ENCODE measurements at places on chromosomes 3 and 15.

DNA sequence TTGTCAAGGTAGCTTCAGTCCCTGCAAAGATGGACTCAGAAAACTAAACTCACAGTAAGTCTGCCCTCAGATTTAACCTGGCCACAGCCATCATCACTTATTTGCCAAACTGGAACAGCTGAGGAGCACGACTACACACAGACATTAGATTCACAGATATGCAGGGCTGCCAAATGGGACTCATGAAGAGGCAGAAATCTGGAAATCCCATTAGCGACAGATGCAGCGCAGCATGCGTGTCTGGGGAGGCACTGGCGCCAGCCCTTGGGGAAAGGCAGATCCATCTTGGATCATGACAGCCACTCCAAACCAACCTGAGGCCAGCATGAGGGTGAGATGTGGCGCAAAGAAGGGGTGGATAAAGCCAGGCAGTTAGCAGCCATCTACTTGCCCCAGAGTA lies 160.7 kb upstream of the TSC22D2 start:
- no peak for DNase-seq

DNA sequence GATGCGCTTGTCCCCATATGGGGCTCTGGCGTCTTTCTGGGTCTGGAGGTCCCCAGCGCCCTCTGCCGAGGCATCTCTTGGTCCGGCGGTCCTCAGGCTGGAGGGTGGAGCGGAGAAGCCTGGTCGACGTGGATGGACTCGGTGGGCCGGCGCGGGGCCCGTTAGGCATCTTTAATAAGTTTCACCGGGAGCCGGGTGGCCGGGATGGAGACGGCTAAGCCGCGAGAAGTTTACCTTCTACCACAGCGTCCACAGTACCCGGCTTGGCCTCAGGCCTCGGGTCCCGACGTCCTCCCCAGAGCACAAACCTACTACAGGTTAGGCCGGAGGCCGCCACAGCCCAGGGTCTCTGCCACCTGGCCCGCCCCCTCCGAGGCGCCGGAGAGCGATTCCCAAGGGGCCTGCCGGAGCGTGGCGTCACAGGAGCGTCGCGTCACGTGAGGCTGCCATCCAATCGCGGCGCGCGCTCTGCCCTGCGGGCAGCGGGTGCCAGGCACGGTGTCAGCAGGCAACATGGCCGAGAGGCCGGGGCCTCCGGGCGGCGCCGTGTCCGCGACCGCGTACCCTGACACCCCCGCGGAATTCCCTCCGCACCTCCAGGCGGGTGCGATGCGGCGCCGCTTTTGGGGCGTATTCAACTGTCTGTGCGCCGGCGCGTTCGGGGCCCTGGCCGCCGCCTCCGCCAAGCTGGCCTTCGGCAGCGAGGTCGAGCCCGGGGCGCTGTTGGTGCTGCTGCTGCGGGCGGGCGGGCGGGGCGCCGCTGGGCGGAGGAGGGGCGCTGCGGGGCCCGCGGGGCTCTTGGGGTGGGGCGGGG lies at the start of gene TMEM42:
Gene TMEM42 (plus strand): TSS at position 501 of the 814 bp plus-strand sequence. CDS start 13 bp downstream, at position 514.
- peak; percentile 98 for DNase-seq

DNA sequence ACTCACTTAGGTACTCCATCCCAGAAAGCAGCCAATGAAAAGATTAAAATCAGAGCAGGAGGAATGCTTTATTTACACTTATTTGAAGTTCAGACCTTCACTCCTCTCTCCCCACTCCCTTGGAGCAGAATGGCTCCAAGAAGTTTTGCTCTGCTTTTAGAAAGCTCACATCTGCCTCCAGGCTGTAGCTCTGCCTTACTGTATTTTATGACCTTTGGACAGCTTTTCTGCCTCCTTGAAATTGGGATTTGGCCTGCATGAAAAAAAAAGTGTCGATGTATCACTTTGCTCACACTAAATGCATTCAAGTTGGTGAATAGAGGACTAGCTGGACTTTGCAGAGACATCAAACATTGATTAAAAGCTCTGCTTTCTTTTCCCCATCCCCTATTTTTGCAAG lies 95.3 kb downstream of the SLC9A9 start:
- no peak for DNase-seq

DNA sequence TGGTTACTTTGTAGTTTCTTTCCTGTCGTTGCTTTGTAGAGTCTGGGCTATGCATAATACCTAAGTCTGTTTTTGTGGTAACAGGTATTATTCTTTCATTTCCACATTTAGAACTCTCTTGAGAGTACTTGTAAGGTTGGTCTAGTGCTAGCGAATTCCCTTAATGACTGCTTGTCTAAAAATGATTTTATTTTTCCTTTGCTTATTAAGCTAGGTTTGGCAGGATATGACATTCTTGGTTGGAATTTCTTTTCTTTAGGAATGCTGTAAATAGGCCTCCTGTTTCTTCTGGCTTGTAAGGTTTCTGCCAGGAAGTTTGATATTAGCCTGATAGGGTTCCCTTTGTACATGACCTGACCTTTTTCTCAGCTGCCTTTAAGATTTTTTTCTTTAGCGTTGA lies 70.1 kb upstream of the SGO1 start:
- DNase-seq: no peak

GRCh38 chr3:38614091-38614490 lies 35.4 kb downstream of the SCN5A start:
- DNase-seq: no peak

DNA sequence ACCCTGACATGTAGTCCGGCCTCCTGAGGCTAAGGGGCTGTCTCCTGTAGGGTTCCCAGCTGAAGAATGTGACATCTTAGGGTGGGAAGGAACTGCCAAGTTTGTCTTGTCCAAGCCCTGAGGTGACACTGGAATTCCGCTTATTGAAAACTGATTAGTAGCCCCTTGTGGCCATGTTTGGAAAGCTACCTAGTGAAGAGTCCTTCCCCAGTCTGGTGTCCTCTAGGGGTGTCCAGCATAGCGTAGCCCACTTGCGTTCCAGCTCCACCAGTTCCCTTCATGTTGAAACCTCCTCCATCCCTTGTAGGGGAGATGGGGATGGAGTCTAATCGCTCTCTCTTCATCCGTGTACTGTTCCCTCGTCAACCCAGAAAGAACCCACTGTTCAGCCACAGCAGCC lies 79.5 kb downstream of the CHDH start:
- no peak for DNase-seq

- no peak for DNase-seq
These were observed 152.8 kb downstream of the TIGIT start for GRCh38 chr3:114446600-114446999.

DNA sequence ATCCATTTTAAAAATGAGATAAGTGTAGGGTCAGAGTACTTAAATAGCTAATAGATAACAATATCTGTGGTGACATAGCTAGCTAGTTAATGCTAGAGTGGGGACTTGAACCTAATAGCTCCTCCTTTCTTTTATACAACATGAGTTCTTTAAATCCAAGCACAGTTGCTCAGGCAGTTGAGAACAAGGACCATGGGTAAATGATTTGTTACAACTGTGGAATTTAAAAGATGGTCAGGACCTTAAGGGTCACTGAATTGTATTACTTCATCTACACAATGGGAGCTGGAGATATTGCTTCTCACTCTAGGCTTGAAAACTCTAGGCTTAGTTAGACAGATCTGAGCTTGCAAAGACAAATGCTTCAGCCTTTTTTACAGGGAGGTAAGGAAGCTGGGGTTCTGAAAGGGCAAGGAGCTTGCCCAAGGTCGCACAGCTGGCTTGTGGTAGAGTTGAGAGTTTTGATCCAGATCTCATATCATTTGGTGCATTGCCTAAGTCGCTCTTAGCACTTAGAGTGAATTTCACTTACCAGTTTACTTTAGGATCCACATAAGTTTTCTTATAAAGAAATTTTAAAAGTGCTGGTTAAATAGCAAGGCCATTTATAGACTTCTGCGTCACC lies 90.2 kb downstream of the EDEM1 start:
- DNase-seq: no peak

DNA sequence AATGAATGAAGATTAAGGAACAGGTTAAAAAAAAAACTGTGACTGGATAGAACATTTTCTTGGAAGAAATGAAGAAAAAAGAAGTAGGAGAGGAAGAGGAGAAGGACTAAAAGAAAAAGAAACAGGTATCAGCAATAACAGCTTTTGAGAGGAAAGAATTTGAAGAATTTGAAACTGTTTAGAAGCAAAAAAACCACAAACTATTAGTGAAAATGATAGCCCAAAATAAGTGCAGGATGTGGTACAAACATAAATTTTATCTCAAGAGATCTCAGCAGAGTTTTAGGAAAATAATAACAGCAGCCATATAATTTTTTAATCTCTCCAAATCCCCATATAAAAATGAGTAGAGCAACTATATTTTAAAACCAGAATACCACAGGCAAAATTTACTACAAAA lies 8.8 kb upstream of the A4GNT start:
- DNase-seq: no peak

DNA sequence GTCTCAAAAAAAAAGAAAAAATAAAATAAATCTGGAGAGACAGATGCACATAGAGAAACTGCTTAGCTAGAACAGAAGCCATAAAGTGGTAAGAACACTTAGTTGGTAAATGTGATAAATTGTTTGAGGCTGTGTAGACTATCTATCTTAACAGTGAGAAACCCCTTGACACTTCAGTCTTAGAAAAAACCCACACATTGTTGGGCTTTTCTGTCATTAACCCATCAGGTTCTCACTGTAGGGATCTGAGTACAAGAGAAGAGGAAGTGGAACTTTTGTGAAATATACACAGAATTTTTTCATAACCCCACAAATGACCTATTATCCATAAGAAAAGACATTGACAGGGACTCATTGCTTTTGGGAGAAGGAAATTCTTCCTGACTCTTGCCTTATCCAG lies 24.4 kb downstream of the TP63 start:
- DNase-seq: no peak
